ENCODE measurements at places on chromosomes 3 and 15.
A peak's percentile ranks its signal among the peaks of the same experiment; 100 is the strongest.

- no peak for DNase-seq
These were observed 555 bp downstream of the TM2D3 start for GRCh38 chr15:101651554-101652097.

- no peak for DNase-seq
These were observed 292.1 kb downstream of the DIPK2A start for GRCh38 chr3:144263706-144264105.

GRCh38 chr3:172659246-172660002 lies 51.4 kb downstream of the NCEH1 start:
- no peak for DNase-seq

DNA sequence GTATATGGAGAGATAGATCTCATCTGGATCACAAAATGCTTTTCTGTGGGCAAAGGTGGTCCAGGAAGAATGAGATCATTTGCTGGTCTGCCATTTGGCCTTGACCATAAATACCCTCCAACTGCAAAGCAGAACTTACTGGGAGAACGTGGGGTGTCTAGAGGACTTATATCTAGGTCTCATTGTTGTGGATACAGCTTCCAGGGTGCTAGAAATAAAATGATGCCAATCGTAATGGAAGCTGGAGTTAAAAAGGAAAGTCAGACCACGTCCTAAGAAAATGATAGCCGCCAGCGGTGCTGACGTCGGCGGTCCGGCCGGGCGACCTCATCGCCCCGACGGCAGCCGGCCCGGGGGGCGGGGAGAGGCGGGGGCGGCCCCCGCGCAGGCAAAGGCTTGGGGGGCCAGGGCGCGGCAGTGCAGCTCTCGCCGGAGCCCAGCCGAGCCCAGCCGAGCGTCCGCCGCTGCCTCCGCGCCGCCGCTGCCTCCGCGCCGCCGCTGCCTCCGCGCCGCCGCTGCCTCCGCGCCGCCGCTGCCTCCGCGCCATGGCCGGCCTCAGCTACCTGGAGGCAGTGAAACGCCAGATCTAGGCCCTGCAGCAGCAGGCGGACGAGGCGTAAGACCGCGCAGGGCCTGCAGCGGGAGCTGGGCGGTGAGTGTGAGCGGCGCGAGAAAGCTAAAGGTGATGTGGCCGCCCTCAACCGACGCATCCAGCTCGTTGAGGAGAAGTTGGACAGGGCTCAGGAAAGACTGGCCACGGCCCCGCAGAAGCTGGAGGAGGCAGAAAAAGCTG lies 89.5 kb downstream of the EOMES start:
- peak; percentile 16 for DNase-seq

- DNase-seq, result no peak
These were observed 540 bp upstream of the RSRC1 start for GRCh38 chr3:158109295-158109803.

DNA sequence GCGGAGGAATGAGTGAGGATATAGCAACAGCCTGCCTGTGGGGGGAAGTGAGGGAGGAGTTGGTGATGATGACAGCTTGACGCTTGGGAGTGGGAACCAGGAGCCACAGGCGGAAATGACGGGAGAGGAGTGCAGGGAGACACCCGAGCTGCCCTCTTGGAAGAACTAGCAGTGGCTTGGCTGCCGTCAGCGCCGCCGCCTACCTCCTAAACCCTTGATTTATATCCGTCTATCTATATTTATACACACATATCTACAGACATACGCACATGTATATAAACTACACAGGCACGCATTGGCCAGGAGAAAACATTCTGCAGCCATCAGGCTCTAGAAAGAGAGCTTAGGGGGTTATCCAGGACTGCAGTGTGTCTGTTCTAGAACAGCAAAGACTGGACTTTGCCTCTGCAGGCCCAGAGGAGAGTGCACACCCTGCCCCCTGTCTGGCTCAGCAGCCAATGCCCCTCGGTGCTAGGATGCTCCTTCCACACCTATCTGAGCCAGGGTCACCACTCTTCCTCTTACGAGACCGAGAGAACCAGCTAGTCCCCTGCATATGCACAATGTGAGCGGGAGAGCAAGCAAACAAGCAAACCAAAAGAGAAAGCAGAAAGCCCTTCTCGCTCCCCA lies 45.3 kb upstream of the MAGEF1 start:
- no peak for DNase-seq

GRCh38 chr15:47397655-47398054 lies 319.6 kb upstream of the SEMA6D start:
- no peak for DNase-seq

GRCh38 chr3:74001436-74001835 lies 376.7 kb upstream of the PDZRN3 start:
- DNase-seq, result no peak

DNA sequence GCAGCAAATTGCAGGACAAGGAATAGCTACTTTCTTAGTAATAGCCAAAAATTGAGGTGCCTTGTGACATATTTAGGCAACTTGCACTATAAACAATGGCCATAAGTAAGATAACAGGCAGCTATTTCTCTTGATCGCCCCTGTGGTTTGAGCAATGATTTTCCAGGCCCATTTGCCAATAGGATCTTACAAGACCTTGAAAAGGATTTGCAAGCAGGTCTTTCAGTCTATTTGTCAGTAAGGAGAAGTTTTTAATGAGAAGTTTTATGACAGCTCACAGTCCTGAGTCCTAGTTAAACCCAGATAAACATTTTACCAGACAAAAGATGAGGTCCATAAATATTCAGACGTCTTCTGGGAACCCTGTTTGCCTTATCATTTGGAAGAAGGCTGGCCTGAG lies 645.5 kb downstream of the RBMS3 start:
- DNase-seq, result no peak

DNA sequence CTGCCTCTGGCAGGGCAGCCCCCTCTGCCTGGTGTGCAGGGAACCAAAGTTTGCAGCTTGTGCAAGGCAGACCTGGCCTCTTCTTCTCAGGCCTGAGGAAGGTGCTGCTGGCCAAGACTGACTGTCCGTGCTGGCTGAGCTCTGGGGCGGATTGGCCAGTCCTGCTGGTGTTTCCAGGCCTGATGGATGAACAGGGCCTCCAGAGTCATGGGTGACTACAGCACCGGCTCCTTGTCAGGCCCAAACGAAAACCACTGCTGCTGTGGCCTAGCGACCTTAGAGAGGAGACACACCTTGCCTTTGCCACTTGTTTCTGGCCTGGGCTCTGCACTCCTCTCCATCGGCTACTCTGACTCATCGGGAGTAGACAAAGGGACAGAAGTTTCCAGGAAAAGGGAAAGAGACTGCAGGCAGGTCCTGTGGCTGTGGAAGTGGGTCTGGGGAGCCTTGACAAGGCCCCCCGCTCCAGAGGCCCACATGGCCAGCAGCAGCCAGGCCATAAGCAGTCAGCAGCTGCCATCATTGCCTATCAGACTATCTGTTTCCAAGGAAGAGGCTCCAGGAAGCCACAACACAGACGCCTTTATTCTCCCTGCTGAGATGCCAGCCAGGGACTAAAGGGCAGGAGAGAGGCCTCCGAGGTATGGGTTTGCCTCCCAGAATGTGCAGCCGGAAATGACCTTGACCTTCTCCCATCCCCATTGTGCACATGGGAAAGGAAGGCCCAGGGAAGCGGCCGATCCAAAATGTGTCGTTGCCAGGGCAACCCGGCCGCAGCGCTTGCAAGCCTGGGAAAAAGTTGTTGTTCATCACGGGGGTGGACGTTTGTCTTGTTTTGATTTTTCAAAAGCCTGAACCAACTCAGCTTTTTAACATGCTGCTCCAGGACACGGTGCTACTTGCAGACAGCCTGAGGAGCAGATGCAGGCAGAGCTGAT lies 160.5 kb downstream of the CHSY1 start:
- no peak for DNase-seq

DNA sequence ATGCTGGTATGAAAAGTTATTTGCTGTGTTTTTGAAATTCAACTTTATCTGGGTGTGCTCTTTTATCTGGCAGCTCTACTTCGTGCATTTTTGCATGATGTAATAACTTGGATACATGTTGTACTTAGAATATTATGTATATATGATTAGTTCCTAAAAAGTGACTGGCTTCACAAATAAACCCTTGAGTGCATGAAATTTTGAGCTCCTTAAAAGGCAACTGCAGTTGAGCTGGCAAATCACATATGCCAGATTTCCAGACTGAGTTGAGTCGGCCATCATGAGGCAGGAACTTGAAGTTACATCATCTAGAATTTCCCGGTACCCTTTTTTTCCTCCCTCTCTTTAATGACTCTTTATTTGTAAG lies 162.5 kb downstream of the FNDC3B start:
- no peak for DNase-seq

DNA sequence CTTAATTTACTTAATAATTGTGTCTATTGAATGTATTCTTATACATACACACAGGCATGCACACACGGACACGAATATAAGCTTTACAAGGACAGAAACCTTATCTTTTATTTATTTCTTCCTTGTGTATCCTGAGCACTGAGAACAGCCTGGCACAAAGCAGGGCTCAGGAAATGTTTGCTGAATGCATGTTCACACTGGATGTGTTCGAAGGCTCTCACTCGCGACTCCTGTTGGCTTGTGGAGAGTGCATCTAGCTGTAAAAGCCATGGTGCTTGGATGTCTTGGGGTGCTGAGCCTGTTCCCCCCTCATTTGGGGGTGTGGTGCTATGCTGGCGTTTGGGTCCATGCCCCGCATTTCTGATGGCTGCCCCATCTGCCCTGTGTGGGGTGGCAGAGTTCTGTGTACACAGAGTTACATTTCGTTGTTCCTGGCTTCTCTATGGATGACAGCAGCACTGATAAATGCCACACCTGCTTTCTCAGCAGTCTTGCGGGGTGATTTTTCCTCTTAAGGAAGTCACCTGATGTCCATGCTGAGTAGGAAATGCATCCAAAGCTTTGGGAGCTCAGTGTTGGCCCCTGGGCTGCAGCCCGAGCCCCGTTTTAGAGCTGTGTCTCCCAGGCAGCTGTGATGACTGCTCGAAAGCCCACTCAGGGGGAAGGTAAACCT lies 148.5 kb downstream of the IGF1R start:
- no peak for DNase-seq

GRCh38 chr15:40506964-40507571 lies 36.3 kb downstream of the CHST14 start:
- DNase-seq, result peak; percentile 36

DNA sequence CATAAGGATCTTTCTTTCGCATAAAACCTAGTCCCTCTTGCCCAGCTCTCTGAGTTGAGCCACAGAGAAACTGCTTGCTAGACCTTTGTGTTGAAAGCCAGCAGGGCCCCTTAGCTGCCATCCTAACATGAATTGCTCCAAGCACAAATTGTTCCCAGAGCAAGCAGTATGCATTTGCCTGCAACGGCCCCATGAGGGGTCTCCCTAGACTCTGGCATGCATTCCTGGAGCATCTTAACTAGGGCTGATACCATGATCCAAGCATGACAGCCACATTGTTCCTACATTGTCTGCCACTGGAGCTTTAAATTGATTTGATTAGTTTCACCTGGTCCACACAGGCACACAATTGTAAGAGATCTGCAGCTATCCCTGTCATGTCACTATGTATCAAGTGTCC lies 428.1 kb downstream of the TAFA4 start:
- DNase-seq, result no peak

- no peak for DNase-seq
These were observed 36.9 kb downstream of the PCOLCE2 start for GRCh38 chr3:142852009-142852408.

- DNase-seq, result no peak
These were observed 226.4 kb downstream of the OPA1 start for GRCh38 chr3:193819117-193820010.

- DNase-seq, result no peak
These were observed 162.9 kb upstream of the TLE3 start for GRCh38 chr15:70260580-70260979.

GRCh38 chr3:129793942-129794310 lies 99.6 kb downstream of the TMCC1 start:
- DNase-seq, result no peak

GRCh38 chr3:180135101-180135500 lies 98.4 kb upstream of the PEX5L start:
- no peak for DNase-seq

DNA sequence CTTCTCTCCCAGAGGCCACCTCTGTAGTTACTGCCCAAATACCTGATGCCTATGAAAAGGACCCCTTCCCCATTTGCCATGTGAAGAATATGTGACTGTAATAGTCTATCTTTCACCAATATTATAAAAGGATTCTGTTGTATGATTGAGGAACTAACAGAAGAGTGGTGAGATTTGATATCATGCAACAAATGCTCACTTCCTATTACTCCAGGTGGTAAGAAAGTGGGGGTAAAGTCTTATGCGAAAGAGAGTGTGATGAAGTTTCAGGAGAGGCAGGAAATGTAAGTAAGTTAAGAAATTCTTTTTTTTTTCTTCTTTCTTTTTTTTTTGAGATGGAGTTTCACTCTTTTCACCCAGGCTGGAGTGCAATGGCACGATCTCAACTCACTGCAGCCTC lies 24.4 kb upstream of the RAP2B start:
- no peak for DNase-seq

GRCh38 chr3:42516443-42516842 lies 14.0 kb downstream of the VIPR1 start:
- DNase-seq, result no peak

GRCh38 chr3:165805946-165806561 lies 31.2 kb downstream of the BCHE start:
- DNase-seq, result no peak

DNA sequence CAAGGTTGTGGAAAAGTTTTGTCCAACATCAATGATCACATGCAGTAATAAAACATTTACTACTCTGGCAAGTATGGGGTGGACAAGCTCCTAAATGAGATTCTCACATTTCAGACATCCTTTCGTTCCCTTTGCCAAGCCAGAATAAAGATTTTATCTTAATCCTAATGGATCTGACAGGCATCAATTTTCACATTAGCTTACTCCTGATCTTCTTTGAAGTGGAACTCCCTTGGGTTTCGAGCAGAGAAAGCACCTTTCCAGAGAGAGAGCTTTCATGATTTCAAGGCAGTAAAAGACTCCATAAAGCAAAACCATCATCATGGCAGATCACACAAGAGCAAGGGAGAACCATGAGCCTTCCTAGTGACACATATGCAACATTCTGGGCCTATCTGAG lies 27.3 kb upstream of the EID1 start:
- no peak for DNase-seq

DNA sequence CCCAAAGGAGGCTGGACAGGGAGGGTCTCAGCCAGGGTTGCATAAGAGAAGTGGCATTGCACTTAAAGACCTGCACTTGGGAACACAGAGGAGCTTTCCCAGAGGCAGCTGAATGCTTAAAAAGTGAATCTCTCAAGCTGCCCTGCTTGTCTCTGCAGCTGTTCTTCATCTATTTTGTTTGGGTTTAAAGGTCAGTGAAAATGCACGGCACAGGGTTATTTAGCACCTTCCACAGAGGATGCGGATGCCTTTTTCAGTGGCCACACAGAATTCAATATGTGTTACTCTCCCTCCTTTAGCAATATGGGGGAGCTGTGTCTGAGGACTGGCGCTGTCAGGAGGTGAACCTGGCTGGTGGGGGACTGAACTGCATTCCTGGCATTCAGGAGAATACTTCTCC lies 22.7 kb upstream of the CTNNB1 start:
- no peak for DNase-seq

GRCh38 chr15:89998141-89998661 lies 2.9 kb upstream of the ZNF710 start:
- DNase-seq, result no peak

GRCh38 chr15:68432441-68433064 lies 590 bp upstream of the ITGA11 start:
- DNase-seq, result no peak

- no peak for DNase-seq
These were observed 307.3 kb downstream of the SV2B start for GRCh38 chr15:91407269-91407889.

GRCh38 chr3:30639937-30640336 lies 33.5 kb downstream of the TGFBR2 start:
- DNase-seq, result no peak
